NCI-H1092 treated with DMSO at 0.1 percent for 48 hours (cell line): ENCODE measurements at places on chromosomes 1 and 21.

DNA sequence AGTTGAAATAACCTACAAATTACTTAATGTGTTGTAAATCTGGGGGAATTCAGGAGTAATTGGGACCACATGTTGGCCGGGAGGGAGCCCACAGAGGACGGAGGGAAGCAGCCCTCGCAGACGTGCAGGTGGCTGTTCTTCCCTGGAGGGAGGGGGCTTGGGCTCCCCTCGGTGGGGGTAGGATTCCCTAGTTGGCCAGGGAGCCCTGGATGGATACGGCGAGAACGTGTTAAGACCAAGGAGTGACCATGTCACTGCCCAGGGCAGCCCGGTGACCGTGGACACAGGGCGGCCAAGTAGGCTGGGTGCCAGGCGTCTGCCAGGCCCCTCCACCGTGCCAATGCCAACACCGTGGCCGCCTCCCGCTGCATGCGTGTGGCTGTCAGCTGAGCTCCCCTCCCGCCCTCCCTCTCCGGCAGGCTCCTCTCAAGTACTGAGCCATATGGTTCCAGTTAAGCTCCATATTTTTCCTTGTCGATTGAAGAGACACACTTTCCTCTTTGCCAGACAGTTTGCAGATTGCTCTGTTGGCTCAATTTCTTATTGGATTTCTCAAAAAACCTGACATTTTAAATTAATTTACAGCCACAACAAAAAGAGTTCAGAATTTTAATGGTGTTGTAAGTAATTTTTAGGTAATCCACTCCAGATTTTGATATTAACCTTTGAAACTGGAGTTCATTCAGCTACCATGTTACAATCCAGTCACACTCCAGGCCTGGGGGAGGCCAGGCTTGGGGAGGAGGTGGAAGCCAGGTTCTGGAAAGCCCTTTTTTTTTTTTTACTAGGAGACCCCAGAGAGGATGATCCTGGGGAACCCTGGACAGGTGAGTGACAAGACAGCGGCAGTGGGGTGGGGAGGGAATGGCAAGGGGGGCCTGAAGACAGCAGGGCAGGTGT lies 71.2 kb downstream of the CASZ1 start:
- peak; percentile 88 for DNase-seq

- no peak for DNase-seq
These were observed 226.4 kb downstream of the DYRK1A start for GRCh38 chr21:37593015-37593414.

GRCh38 chr1:107196973-107197562 lies 56.2 kb downstream of the NTNG1 start:
- DNase-seq = no peak

DNA sequence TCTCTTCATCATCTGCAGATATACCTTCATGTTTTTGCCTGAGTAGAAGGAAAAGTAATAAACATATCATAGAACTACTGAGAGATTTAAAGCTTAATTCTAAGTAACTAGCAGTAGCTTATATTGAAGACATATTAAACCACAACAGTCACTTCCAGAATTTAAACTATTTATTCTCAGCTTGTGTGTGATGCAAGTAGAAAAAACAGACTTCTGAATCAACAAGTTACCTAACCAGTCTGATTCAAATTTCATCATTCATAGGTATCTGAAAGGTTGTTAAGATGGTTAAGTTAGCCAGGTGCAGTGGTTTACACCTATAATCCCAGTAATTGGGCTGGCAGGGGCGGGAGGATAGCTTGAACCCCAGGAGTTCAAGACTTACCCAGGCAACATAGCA lies 41.9 kb downstream of the SPAG17 start:
- no peak for DNase-seq

DNA sequence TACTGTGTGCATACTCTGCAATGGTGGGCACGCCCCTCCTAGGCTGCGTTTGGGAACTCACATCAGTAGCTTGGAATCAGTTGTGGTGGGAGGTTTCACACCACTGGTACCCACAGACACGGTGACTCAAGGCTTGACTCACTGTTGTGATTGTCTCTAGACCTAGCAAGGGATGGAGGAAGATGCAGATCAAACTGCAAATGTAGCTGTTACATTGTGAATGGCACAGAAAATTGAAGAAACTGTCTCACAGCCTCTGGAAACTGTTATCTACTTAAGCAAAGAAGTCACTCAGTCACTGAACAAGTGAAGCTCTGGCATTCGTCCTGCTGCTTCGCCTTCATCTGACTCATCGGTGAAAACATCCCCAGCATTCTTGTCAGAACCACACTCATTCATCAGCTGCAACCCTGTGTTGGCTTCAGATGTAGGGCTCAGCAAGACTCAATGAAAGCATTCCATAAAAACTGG lies 59.5 kb downstream of the POFUT2 start:
- no peak for DNase-seq

DNA sequence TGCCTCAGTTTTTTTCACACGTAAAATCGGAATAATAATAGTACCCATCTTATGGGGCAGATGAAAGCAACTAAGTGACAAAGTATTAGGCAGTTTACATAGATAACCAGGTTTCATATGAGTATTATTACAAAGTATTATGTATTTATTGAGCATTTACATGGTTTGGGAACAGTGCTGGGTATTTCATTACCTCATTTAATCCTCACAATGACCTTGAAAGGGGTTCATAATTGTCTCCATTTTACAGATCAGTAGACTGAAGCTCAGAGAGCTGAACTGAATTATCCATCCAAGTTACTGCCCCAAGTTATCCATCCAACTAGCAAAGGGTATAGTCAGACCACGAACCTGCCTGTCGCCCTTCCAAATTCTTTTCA lies 21.2 kb downstream of the TCEA3 start:
- DNase-seq = no peak

DNA sequence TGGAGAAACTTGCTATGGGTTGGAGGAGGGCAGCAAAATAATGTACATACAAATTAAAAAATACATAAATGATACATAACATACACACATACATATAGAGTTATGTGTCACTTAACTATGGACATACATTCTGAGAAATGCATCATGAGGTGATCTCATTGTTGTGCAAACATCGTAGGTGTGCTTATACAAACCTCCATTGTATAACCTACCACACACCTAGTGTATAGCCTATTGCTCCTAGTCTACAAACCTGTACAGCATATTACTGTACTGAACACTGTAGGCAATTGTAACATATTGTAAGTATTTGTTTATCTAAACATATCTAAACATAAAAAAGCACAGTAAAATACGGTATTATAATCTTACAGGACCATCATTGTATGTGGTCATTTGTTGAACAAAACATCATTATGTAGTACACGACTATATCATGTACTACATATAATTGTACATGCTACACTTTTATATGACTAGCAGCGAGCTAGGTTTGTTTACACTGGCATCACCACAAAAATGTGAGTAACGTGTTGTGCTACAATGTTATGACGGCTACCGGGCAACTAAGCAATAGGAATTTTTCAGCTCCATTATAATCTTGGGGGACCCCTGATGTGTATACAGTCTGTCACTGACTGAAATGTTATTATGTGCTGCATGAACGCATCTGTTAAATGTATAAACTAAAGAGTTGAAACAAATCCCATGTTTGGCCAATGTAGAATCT lies 35.5 kb downstream of the ITGB3BP start:
- DNase-seq = no peak

DNA sequence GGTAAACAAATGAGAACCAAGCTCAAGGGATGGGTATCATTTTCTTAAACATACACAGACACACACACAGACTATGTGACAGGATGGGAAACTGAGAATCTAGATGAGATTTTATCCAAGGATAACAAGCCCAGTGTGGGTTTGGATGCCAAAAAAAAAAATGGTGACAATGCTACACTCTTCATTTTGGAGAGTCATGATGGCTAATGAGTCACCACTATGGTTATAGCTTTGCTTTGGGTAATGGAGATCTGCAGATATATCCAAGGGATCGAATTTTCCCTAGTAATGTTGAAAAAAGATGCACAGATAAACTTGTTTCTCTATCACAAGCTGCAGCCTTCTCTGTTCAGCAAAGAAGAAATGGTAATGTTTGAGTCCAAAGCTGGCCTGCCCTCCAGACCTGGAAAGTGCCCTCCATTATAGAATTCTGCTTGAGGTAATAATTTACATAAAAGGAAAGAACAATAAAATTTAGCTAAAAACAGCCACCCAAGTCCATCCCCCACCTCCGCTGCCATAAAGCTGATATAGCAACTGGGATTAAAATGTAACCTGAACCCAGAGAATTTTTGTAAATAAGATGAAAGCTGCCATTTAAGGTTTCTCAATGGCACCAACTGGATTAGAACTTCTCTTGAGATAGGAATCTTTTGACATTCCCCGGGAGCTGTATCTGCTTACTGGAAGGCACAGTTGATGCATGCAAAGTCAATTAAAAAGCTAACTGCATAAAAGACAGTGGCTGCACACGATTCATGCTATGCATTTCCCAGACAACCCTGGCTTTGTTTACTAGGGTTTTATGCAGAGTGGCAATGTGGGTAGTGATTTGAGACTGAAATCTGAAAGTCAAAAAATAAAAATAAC lies 395.2 kb upstream of the LYPLAL1 start:
- DNase-seq = no peak

- DNase-seq = no peak
These were observed 59.9 kb downstream of the CYYR1 start for GRCh38 chr21:26513212-26513611.

DNA sequence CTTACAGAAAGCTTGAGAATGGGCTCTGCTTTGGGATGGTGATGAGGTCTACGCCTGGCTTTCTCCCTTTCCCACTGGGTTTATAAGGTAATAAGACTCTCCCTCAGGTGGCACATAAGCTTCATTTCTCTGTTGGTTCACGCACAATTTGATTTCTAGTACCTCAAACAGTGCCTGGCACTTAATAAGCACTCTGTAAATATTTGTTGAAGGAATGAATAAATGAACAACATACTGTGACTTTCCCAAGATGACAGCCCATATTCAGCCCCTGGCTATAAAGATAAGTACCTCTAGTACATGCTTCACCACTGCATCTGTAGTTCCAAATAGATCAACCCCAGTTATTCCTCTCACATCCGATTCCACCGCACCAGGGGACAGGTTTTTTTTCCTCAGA lies 17.8 kb downstream of the COPA start:
- peak; percentile 99 for DNase-seq

GRCh38 chr1:14782741-14783591 lies 184.5 kb downstream of the KAZN start:
- no peak for DNase-seq

- DNase-seq = no peak
These were observed 108.8 kb downstream of the BACH1 start for GRCh38 chr21:29407571-29407970.

DNA sequence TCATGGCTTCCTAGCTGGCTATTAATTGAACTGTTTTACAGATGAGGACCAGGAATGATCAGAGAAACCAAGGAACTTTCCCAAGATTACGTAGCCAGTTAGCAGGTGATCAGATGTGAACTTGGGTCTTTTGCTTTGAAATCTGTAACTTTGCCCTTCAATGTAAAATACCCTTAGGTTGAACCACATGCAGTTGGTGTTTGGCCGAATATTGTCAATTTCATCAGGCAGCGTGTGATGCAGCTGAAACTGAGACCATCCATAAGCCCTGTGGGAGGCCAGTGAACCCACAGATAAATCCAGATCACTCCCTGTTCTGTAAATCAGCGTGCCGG lies 150.8 kb downstream of the ETS2 start:
- DNase-seq = peak; percentile 93

GRCh38 chr1:169946206-169946605 lies 52.5 kb upstream of the SCYL3 start:
- no peak for DNase-seq

DNA sequence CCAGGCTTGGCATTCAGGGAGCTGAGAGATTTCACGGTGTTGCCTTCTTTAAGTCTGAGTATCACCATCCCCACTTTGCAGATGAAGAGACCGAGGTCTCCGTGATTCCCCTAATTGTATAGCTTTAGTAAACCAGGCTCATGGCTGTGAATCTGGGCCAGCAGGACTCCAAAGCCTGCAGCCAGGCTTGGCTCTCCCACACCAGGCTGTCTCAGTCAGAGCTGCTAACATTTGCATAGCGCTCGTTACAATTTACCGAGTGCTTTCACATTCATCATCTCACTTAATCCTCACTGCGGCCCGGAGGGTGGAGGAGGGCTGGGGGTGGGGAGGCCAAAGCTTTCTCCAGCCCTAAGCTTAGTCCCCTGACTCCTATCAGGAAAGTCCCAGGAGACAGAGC lies 11.7 kb downstream of the C1orf94 start:
- DNase-seq = no peak

- no peak for DNase-seq
These were observed 128.5 kb downstream of the DNM3 start for GRCh38 chr1:171969813-171970212.
